BJ (cell line): ENCODE measurements at places on chromosomes 7 and 10.

GRCh38 chr7:136336932-136337331 lies 359.8 kb upstream of the MTPN start:
- DNase-seq, result no peak

DNA sequence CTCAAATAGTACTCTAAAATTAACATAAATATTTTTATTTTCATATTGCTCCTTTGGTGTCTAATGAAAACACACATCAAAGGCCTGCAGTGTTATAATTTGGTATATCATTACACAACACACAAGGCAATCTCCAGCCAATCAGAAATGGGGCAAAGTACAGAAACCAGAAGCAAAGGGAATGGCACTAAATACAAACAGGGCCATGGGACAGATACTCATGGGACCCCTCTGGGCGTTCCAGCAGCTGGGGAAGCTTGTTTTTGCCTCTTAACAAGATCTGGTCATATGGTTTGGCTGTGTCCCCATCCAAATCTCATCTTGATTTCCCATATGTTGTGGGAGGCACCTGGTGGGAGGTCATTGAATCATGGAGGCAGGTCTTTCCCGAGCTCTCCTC lies 551.8 kb upstream of the NRP1 start:
- DNase-seq, result no peak

GRCh38 chr7:2241580-2242540 lies at the start of the genes MRM2 and NUDT1:
MRM2 (minus strand) TSS chr7:2242205; CDS start chr7:2242169, 36 bp downstream.
NUDT1 (plus strand) TSS chr7:2242226; CDS start chr7:2244575, 2,349 bp downstream.
- DNase-seq, result no peak

DNA sequence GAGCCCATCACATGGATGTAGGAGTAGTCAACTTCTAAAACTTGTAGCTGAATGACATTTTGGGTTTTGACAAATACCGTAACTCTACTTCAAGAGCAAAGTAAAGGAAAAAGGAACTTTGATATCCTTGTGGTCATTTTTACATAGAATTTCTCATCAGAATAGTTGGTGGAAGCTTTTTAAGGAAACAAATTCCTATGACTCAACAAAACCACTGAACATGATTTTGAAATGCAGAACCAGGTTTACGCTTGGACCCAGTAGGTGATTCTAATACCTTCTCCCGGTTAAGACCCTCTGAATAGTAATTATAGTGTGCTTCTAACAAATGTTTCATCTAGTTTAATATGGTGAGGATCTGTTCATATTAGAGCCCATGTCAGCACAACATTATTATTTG lies 307.8 kb downstream of the GPR37 start:
- DNase-seq, result no peak

- DNase-seq, result no peak
These were observed 34.9 kb upstream of the TMEM248 start for GRCh38 chr7:66886152-66886551.
